ENCODE measurements at places on chromosomes 1 and 21. TPM values are rescaled to one million over a fixed set of nuclear protein-coding genes. Genes with fewer than 3 reads are reported as not detected.
A peak's percentile ranks its signal among the peaks of the same experiment; 100 is the strongest.

- no peak for DNase-seq
Measured at GRCh38 chr1:202638019-202638700, 72.1 kb downstream of the SYT2 start.

DNA sequence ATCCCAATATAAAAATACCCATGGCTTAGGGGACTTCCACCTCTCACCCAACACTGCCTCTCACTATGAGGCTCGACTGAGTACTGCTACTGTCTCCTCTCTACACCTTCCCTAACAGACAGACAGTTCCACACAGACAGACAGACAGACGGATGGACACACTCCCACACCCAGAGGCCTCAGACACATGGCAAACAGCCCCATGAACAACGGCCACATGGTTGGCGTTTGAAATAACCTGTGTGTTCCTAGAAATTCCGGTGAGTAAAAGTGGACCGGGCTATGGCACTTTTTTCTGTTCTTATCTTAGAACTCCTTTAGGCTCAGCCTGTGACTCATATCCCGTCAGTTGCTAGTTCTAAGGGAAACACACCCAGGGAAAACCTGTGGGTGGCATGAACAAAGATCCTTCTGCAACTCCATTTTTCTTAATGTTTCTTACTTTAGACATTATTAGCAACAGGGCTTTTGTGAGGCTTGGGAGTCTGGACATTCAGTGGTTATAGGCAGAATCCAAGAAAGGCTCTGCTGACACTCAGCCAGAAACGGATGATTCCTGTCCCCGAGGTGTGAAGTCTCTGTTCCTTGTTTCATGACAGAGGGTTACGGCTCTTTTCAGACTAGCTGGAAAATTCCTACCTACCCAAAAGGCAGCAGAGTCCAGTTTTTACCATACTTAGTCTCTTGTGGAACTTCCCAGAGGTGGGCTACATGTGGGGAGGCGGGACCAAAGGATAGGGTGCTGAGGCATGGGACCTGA lies 90.5 kb upstream of the TLR5 start:
- no peak for DNase-seq

GRCh38 chr1:119595606-119596005 lies 52.5 kb downstream of the ZNF697 start:
- DNase-seq: no peak

GRCh38 chr1:200673952-200674823 lies 4.5 kb upstream of the DDX59 start:
- DNase-seq: no peak

- no peak for DNase-seq
Measured at GRCh38 chr1:236862615-236863211, 67.6 kb downstream of the MTR start.

- DNase-seq: no peak
Measured at GRCh38 chr1:208461680-208462079, 217.5 kb upstream of the PLXNA2 start.

DNA sequence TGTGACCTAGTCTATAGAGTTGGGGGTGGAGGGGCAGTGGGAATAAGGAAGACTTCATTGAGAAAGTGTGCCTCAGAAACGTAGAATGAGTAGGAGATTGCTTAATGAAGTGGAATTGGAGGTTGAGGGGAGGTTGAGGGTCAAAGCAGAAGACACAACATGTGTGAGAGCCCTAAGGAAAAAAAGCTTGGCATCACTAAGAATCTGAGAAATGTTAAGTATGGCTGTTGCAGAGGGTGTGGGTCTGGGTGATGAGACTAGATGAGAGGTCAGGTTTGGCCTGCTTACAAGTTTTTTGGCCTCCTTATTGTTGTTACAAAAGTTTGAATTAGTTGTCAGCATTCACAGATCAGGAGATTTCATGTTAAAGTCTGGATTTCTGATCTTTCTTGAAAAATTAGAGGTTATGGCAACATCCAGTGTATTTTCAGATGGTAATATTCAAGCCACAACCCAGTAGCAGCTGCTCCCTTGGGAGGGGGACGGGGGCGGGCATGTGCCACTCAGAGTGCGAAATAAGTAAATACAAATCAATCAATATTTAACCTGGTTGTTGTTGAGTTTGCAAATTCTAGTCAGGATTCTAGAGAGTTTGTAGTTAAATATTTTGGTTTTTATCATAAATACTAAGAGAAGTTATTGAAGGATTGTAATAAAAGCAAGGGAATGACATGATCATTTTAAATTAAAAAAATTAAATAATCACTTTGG lies 4.3 kb downstream of the MAN1A2 start:
- no peak for DNase-seq

GRCh38 chr1:32464716-32465577 lies at the start of gene ZBTB8B:
Gene ZBTB8B, plus strand, starts transcription at chr1:32465072. Its CDS starts 5,553 bp downstream, at chr1:32470625.
- peak; percentile 64 for DNase-seq

- no peak for DNase-seq
Measured at GRCh38 chr1:243443557-243443956, 187.7 kb downstream of the SDCCAG8 start.

DNA sequence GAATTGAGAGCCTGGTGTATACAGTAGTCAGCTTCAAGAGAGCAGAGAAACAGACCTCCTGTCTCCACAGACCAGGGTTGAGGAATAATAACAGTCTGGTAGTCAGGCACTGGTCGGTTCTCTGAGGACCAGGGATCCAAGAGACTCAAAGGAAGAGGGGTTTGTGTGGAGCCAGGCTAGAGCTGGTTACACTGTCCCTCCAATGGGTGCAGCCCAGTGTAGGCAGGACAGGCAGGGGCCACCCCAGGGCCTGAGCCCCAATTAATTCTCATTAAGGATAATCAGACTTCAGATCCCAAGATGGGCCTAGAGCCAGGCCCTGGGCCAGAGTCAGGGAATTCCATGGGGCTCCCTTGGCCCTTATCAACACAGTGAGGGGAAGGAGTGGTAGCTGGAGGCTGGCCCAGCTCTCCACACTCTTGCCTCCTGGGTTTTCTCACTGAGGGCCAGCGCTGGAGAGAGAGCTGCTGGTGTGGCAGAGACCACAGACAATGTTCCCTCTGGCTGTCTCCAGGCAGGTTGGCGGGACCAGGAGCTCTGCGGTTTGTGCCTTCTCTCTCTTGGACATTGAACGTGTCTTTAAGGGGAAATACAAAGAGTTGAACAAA lies 9.1 kb downstream of the SEMA4A start:
- DNase-seq: peak; percentile 41

GRCh38 chr1:28139025-28139712 lies 37.3 kb downstream of the PTAFR start:
- no peak for DNase-seq

DNA sequence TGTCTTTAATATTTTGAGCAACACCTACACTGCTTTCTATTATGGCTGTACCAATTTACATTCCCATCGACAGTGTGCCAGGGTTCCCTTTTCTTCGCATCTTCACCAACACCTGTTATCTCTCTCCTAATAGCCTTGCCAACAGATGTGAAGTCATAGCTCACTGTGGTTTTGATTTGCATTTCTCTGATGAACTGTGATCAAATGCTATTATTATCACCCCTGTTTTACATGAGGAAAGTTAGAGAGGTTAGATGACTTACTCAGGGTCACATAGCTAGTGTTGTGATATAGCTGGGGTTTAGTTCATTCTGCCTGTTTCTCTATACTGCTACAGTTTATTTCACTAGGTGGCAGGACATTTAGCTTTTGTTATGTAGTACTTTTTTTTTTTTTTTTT lies 204.1 kb downstream of the FMN2 start:
- no peak for DNase-seq

- DNase-seq: peak; percentile 82
Measured at GRCh38 chr1:228370941-228371740, 35.5 kb downstream of the TRIM11 start.

DNA sequence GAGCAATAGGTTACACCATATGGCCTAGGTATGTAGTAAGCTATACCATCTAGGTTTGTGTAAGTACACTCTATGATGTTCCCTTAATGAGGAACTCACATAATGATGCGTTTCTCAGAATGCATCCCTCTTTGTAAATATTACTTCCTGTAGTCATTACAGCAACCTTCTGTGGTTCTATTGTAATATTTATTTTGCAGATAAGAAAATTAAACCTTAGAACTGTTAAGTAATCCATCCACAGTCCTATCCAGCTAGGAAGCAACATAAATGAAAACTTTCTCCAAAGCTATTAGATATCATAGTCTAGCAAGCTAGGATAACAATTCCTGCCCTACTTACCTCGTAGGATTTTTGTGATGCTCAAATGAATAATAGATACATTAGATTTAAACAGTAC lies 88.7 kb downstream of the WLS start:
- DNase-seq: no peak

GRCh38 chr1:169466259-169467230 lies 19.2 kb downstream of the SLC19A2 start:
- no peak for DNase-seq

DNA sequence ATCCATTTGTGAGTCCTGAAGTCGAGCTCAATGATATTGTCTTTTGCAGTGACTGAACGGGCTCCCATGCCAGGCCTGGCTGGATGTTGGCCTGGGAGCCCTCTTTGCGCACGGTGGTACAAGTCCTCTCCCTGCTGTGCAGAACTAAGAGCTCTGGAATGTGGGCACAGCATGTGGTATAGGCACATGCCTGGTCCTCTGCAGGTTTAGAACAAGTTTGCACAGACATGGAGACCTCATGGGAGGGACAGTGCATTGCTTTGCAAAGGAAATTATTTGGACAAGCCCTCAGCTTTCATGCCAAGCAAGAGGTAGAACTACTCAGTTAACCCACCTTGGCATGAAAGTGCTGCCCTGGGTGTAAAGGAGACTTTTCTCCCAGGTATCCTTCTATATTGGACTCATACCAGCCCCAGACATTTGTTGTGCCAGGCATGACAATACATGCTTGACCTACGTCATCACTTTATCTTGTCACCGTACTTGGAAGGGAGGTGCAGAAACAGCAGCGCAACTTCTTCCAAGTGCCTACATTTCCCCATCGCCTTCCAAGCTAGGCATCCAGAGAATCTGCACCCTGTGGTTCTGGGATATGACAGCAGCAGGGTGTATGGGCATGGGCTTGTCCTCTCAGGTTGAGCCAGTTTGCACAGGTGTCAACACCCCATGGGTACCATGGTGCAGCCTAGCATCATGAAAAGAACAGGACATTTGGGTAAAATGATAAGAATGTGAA lies 37.6 kb upstream of the MRPS6 start:
- no peak for DNase-seq

DNA sequence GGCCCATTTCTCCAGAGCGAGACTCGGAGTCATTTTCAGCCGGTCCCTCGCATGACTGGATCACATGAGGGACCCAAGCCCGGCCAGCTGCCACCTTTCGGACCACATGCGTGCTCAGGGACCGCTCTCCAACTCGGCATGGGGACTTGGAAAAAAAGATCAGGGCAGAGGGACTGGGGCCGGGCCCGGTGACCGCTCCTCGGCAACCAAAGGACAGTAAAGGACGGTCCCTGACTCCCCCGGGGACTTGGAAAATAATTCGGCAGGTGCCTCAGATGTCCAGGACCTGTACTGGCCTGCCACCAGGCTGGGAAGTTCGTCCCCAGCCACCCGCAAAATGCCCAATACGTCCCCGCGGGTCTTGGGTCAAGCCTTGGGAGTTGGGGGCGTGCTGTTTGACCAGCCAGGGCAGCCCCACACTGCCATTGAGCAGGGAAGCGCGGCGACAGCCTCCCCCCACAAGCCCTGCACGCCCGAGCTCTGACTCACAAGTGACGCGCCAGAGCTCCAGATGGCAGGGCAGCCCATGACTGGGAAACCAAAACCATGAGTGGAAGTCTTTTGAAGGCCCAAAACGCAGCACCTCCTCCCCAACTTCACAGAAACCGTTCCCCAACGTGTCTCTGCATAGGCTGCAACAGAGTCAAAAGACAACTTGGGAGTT lies 134.5 kb downstream of the LIPI start:
- no peak for DNase-seq

GRCh38 chr1:224851848-224852261 lies 77.6 kb upstream of the DNAH14 start:
- no peak for DNase-seq

CFHR1 gene
- total RNA-seq: not detected

FH gene
- total RNA-seq: 224 TPM

GREM2 gene
- total RNA-seq: not detected

PYCR2 gene
- total RNA-seq: 64.0 TPM

FCRLB gene
- 0.33 TPM for total RNA-seq

ELOVL1 gene
- total RNA-seq: 26.7 TPM

FCRL5 gene
- total RNA-seq: not detected

CD2 gene
- 0.36 TPM for total RNA-seq

FCRL4 gene
- not detected for total RNA-seq

GJB4 gene
- not detected for total RNA-seq

FLVCR1 gene
- total RNA-seq: 2.7 TPM

All from left ventricle myocardium inferior (tissue), 1 donor.